Cortex of kidney (tissue), 1 donor: ENCODE measurements at places on chromosomes 4 and X.

- DNase-seq: no peak
Observed at GRCh38 chrX:47523713-47524166, 37.3 kb upstream of the ARAF start.

GRCh38 chr4:177214935-177215334 lies 94.7 kb upstream of the NEIL3 start:
- DNase-seq: no peak

- no peak for DNase-seq
Observed at GRCh38 chr4:22869235-22869634, 176.5 kb downstream of the GBA3 start.

- DNase-seq: no peak
Observed at GRCh38 chr4:4655901-4656300, 114.1 kb upstream of the STX18 start.

DNA sequence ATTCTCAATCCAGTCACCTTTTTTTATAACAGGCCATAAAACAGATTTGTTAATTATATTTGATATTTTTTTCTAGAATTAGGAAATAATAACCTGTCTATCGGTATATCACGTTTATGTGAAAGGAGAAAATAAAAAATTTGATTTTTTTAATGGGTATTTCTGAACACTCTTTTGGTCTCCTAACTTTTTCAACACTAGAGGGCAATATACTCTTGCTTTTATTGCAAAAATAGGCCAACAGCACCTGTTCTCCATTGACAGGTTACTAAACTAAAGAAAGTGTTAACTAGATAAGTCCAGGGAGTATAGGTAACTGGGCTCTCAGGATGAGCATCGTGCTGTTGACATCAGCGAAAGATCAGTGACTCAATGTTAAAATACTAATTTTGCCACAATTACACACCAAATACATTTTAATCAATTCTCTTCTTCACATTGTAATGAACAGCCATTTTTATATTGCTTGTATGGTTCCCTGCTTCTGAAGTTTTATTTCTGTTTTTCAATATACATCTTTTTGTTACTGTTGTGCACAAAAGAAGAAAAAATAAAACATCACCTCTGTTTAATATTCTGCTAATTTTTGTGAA lies 22.8 kb downstream of the NDST4 start:
- DNase-seq: no peak

DNA sequence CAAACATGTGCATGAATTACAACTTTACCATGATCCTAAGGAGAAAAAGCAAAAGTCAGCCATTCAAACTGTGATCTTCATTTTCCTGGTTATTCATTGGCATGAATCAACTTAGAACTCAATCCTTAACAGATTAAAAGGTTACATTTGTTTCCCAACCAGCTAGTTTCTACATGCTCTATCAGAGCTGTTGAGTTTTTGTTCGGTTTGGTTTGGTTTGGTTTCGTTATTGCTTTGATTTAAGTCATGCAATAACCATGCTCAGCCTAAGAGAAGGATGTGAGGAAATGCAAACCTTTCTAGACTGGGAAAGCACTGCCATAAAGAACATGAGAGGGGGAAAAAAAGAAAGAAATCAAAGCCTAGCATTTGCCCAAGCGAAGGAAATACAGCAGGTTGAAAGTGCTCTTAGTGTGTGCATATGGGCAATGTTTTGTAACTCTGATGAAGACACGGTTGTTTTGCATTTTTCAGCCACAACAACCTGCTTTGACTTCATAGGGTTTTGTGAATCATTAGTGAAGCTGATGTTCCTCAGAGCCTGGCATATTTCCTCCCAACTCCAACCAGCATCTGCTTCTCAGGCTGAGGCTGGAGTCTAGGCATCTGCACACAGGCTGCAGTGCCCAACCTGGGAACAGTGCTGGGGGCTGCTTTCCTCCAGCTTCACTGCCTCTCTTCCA lies 234.3 kb downstream of the ZNF674 start:
- no peak for DNase-seq

DNA sequence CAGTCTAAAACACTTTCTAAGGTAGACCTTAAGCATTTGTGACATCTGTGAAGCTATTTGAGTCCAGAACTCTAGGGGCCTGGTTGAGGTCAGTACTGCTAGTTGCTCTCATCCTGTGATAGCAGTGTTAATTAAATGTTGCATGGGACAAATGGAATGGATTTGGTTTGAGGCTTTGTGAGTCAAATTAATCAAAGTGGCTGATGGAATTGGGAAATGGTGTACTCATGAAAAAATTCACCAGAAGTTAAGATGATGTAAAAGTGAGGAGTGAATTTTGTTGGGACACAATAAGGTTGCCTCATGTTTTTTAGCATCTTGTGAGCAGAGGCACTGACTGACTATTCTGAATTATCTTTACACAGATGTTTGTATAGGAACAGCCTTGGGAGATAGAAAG lies 99.2 kb upstream of the ARSJ start:
- no peak for DNase-seq

DNA sequence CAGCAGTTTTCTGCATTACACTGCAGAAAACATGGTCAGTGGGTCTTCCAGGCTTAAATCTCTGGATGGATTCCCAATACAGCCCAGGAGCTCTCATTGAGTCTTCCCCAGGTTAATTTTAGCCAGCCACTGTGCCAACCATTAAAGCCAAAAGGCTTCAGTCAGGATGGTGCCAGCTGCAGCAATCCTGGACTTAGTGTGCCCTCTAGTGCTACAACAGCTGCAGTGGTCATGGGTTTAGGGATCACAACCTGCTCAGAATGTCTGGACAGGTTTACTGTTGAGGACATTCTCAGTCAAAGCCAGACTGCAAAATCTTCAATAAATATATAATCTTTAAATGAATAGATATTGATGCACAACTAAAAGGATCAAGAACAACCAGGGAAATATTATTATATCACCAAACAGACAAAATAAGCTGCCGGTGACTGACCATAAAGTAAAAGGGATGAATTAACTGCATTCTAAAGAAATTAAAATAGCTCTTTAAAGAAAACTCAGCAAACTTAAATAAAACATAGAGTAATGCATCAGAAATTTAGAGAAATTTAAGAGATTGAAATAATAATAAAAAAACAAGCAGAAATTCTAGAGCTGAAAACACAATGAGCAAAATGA lies 639.9 kb downstream of the SPOCK3 start:
- no peak for DNase-seq

DNA sequence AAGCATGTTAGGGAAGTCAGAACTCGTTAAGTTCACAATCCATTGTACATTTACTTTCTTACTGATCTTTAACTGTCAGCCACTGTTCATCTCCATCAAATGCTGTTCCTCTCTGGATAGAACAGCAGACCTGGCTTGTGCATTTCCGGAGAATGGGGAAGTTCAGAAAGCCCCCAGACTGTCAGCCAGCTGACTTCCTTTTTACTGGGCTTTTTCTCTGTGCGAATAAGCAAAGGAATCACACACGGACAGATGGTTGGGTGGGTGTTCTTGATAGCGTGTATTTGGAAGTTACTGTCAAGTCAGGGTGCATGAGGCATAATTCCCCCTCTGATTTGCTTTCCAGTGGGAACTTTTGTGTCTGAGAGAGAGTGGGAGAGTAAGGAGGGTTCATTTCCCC lies 56.8 kb downstream of the TSPAN7 start:
- DNase-seq: no peak
